ENCODE measurements at places on chromosomes 6 and 20. TPM values are rescaled to one million over a fixed set of nuclear protein-coding genes. Genes with fewer than 3 reads are reported as not detected.

The CGAS gene
- total RNA-seq: 0.81 TPM

The RIMS1 gene
- 0.91 TPM for total RNA-seq

The BTN1A1 gene
- not detected for total RNA-seq

The VWA7 gene
- total RNA-seq: 9.5 TPM

The LZTS3 gene
- 18.3 TPM for total RNA-seq

The NUP43 gene
- total RNA-seq: 29.3 TPM

The SOX4 gene
- total RNA-seq: 6.2 TPM

The CST5 gene
- not detected for total RNA-seq

The NFATC2 gene
- total RNA-seq: 2.0 TPM

The SESN1 gene
- total RNA-seq: 64.1 TPM

The AVP gene
- 0.51 TPM for total RNA-seq

The METTL24 gene
- total RNA-seq: 0.91 TPM

The DCDC2 gene
- not detected for total RNA-seq

The KIAA1586 gene
- 6.5 TPM for total RNA-seq

The SUMO4 gene
- total RNA-seq: 0.22 TPM

The PAX1 gene
- total RNA-seq: not detected

The CTAGE9 gene
- not detected for total RNA-seq

The PRSS35 gene
- not detected for total RNA-seq

The HUS1B gene
- total RNA-seq: not detected

The PTK6 gene
- 0.13 TPM for total RNA-seq

The MTG2 gene
- total RNA-seq: 20.8 TPM

The IP6K3 gene
- 44.2 TPM for total RNA-seq

The MBOAT1 gene
- total RNA-seq: 5.2 TPM

The FAXC gene
- not detected for total RNA-seq

The SLC22A23 gene
- total RNA-seq: 5.4 TPM

The PEX6 gene
- 27.1 TPM for total RNA-seq

The CCN6 gene
- total RNA-seq: not detected

The POPDC3 gene
- total RNA-seq: 50.1 TPM

The LST1 gene
- total RNA-seq: 5.5 TPM

The TCP11 gene
- total RNA-seq: not detected

The FAM217A gene
- total RNA-seq: not detected

The PLCB4 gene
- total RNA-seq: 27.4 TPM

The EPHA7 gene
- 2.4 TPM for total RNA-seq

The SPACA1 gene
- total RNA-seq: not detected

The MTFR2 gene
- 0.24 TPM for total RNA-seq

The NKX2-2 gene
- not detected for total RNA-seq

Data from Right ventricle myocardium superior (tissue), 1 donor.